Activated T-helper 1 cell treated with anti-CD3 and anti-CD28 coated beads, Interleukin-2, amount 50 U/mL, for 16 hours (primary cell): ENCODE measurements at places on chromosomes 16 and 17.

DNA sequence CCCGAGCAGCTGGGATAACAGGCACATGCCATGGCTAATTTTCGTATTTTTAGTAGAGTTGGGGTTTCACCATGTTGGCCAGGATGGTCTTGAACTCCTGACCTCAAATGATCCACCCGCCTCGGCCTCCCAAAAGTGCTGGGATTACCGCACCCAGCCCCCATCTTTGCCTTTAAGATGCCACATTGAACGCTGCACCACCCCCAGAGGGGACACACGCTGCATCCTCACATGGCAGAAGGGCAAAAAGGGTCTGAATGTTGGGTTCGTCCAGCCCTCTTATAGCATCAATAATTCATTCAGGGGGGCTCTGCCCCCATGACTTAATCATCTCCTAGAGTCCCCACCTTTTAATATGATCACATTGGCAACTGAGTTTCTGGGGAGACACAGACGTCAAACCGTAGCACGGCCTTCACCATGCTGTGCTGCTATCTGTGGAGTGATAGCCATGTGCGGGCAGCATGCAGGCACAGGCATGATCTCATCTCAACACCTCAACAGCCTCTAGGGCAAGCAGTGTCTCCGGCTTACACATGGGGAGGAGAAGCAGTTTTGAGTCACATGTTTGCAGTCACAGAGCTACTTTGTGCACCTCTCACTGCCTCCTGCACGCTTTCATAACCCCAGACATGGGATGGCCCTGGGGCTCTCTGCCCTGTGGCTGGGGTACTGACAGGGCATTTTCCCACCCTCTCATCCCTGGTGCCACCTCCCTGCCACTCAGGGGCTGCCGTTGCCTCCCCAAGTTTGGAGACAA lies 30.0 kb downstream of the IL21R start:
- DNase-seq, result no peak

- no peak for DNase-seq
Observed at GRCh38 chr16:54335230-54335629, 48.6 kb upstream of the IRX3 start.

- DNase-seq, result no peak
Observed at GRCh38 chr16:68313116-68313515, 2.3 kb downstream of the PRMT7 start.

DNA sequence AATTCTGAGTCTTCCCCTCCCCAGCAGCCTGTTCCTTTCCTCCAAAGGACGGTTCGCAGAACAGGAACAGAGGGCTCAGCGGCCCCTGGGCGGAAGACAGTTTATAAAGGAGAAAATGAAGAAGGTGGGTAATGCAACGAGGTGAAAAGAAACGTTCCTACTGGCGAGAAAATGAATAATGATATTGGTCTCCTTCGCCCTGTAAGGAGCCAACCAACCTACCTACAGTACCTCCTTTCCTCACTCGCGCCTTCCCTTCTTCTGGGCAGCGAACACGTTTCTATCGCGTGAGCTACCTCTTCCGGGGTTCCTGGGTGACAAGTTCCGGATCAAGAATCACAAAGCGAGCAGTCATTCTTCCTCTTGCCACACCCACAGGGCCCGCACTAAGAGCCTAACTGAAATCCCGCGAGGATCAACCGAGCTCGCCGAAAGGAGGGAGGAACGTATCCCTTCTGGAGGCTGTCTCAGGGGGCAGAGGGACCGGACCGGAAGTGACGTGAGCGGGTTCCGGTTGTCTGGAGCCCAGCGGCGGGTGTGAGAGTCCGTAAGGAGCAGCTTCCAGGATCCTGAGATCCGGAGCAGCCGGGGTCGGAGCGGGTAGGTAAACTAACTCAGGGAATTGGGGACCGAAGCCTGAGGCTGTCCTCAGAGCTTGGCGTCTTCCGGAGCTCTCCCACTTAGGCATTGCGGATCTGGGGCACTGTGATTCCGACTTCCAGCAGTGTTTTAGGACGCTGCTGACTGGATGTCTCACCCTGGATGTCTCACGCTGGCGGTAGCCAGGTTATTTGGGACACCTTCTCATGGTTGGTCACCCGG lies at the start of the genes PTRH2 and VMP1:
Gene PTRH2 (minus strand): TSS at position 282 of the 822 bp plus-strand sequence. CDS start 9,452 bp downstream, outside the sequence.
Gene VMP1 (plus strand): TSS at position 506 of the 822 bp plus-strand sequence. CDS start 23,793 bp downstream, outside the sequence.
- DNase-seq, result peak; percentile 85

- DNase-seq, result no peak
Observed at GRCh38 chr16:53285236-53285635, 149.0 kb upstream of the RBL2 start.

- no peak for DNase-seq
Observed at GRCh38 chr17:63635787-63636186, 13.6 kb downstream of the MAP3K3 start.

DNA sequence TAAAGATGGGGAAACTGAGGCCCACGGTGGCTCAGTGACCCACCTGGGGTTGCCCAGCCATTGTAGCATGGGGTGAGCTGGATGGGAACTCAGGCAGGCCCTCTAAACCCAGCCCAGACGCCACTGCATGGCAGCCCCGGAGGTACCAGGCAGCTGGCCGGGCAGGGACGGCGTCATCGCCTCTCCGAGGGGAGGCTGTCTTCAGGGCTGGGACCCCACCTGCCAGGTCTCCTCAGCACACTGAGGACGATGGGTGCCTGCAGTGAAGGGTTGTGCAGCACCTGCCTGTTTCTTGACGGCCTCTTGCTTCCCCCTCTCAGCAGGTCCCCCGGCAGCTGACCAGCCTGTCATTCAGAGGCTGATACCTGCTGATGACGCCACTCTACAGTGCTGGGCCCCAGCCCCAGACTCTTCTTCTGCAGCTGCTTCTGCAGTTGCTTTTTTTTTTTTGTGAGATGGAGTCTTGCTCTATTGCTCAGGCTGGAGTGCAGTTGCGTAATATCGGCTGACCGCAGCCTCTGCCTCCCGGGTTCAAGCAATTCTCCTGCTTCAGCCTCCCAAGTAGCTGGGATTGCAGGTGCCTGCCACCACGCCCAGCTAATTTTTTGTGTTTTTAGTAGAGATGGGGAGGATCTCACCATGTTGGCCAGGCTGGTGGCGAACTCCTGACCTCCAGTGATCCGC lies 24.7 kb downstream of the RNF213 start:
- no peak for DNase-seq

DNA sequence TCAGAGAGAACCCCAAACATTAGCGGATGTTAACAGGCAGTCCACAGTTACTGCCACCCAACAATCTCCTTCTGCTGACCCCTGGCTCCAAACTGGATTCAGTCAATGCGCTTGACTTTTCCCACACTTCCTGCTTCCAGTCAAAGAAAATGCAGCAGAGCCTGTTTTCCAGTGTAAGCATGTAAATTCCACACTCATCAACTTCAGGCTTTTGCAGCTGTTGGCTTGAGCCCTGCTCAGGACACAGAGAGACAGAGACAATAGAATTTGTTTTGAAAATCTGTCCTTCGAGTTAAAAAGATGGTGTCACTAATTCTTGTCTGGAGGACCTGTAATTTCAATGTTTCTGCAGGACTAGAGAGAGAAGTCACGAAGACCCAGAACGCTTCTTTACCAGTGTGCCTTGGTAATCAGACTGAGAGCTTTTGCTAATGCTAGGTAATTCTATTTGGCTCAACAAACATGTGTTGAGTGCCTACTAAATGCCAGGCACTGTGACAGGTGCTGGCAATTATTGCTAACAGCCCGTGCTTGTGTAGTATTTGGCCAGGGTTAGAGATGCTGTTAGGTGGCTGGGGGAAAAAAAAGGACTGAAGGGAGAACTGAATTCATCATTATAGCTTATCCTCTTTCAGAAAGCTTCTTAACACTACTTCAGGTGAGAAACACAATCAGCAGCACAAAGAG lies 32.5 kb downstream of the HOXB1 start:
- no peak for DNase-seq

DNA sequence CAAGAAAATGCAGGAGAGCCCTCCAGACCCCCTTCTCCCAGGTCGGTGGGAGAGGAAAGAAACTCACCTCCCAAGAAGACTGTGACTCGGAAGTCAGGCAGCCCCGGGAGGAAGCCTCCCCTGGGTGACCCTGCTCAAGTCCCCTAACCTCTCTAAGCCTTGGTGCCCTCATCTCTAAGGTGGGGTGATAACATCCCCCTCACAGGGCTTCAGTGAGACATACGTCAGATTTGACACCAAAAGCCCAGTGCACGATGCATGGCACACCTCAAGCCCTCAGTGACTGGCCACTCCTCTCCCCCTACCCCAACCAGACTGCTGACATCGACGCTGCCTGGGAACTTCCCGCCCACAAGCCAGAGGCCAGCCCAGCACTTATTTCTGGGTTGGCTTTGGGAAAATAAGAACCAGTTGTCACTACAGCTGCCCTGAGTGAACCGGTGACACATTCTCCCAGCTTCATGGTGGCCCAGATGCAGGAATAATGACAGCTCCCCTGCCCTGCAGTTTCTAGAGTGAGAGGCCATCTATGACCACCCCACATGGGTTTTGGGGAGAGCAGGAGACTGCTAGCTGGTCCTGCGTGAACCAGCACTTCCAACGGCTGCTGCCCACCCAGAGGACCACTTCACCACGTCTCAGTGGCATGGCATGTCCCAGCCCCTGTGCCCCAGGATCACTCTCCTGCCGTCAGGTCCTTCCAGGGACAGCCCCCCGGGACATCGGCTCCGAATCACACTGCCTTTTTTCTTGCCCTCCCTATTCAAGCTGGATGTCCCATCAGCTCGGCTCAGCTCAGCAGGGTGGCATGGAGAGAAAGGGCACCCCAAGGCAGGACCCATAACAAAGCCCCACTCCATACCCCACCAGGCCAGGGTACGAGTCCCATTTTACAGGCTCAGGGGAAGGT lies 9.5 kb downstream of the KNOP1 start:
- DNase-seq, result no peak

DNA sequence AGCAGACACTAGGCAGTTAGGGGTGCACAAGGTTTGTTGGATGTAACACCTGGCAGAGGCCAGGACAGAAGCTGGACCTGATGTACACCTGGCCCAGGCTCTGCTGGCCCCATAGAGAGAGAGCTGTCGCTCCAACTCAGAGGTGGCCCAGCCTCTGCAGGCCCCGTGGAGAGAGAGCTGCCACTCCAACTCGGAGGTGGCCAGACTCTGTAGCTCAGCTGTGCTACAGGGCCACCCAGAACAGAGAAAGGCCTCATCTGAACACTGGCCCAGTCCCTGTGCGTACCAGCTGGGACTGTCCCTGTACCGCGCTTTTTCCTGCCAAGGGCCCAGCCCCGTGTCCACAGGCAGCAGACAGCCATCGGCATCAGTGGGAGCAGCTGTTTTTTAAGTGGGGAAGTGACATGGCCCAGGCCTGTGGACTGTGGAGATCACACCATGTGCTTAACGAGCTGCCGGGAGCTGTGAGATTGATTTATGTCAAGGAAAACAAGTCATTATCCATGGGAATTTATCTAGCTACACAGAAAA lies 176.4 kb upstream of the CHMP6 start:
- no peak for DNase-seq

- peak; percentile 92 for DNase-seq
Observed at GRCh38 chr17:1648963-1649843, 463 bp downstream of the RILP start.

- DNase-seq, result no peak
Observed at GRCh38 chr16:30352488-30353401, 2.4 kb downstream of the CD2BP2 start.

DNA sequence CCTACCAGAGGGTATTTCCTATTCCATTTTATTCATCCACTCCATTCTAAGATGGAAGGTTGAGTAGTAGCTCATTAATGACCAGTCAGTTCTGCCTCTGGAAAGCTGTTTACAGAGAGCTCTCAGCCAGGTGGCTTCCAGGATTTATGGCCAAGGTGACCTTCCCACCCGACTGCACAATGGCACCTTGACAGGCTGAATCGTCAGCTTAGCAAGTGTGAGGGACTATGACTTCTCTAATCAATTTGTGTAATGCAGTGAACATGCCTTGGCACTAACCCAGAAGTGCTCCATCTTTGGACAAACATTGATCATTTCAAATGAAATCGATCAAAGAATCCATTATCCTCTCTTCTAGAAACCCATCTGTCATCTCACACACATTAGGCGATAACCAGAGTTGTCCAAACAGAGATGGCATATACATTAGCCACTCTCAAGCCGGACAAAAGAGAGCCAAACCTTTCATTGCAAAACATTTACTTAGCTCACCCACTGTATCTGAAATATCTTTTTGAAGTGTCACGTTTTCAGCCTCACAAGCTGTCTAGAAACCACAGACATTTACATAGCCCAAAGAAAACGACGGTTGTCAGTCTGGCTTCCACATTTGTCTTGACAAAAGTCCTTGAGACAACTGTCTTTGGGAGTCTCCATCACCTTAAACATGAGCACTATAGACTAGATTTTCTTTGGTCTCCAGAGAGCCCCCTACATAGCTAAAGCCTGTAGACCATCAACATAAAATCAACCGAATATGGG lies 35.6 kb downstream of the CLEC3A start:
- DNase-seq, result no peak

DNA sequence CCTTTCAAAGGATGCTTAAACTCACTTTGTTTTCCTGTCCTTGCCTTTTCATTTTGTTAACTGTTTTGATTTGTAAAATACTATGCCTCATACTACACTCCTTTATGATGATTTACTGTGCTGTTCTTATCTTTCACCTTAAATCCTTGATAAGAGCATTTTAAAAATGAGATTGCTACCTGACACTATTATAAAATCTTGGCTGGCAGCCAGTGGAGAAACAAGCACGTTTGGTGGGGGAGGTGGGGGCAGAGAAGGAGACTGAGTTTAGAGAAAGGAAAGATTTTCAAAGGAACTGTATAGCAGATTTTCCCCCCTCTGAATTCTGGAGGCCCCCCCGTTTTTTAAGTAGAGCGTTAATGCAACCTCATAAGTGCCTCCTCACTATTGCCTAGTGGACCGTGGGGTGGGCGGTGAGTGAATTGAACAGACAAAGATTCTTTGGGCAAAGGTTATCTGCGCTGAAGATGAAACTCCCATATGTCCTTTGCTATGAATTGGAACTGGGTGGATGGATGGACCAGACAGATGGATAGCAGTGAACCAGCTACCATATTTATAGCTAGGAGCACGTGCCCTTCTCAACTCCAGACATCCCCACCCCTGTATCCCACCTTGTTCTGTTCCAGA lies 200.2 kb downstream of the CCDC182 start:
- no peak for DNase-seq

DNA sequence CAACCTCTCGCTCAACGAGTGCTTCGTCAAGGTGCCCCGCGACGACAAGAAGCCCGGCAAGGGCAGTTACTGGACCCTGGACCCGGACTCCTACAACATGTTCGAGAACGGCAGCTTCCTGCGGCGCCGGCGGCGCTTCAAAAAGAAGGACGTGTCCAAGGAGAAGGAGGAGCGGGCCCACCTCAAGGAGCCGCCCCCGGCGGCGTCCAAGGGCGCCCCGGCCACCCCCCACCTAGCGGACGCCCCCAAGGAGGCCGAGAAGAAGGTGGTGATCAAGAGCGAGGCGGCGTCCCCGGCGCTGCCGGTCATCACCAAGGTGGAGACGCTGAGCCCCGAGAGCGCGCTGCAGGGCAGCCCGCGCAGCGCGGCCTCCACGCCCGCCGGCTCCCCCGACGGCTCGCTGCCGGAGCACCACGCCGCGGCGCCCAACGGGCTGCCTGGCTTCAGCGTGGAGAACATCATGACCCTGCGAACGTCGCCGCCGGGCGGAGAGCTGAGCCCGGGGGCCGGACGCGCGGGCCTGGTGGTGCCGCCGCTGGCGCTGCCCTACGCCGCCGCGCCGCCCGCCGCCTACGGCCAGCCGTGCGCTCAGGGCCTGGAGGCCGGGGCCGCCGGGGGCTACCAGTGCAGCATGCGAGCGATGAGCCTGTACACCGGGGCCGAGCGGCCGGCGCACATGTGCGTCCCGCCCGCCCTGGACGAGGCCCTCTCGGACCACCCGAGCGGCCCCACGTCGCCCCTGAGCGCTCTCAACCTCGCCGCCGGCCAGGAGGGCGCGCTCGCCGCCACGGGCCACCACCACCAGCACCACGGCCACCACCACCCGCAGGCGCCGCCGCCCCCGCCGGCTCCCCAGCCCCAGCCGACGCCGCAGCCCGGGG lies 1.3 kb downstream of the FOXC2 start:
- no peak for DNase-seq

GRCh38 chr17:40953881-40954280 lies 12.9 kb downstream of the KRT39 start:
- no peak for DNase-seq
